ENCODE measurements at places on chromosomes 2 and 18. TPM values are rescaled to one million over a fixed set of nuclear protein-coding genes. Genes with fewer than 3 reads are reported as not detected.

The TMSB10 gene
- 3,561 TPM for total RNA-seq

The TCF23 gene
- total RNA-seq, result not detected

The PIEZO2 gene
- 1.7 TPM for total RNA-seq

The HOXD12 gene
- total RNA-seq, result not detected

The IL1R2 gene
- 0.32 TPM for total RNA-seq

The RNF125 gene
- under 0.01 TPM for total RNA-seq

The GDF7 gene
- 12.2 TPM for total RNA-seq

The SLC23A3 gene
- total RNA-seq, result 0.64 TPM

The GYPC gene
- 161 TPM for total RNA-seq

The PPP3R1 gene
- total RNA-seq, result 28.0 TPM

The RUFY4 gene
- not detected for total RNA-seq

The GALNT1 gene
- 82.9 TPM for total RNA-seq

The FBXO48 gene
- total RNA-seq, result 0.32 TPM

The RTN4 gene
- 262 TPM for total RNA-seq

The ZSCAN30 gene
- total RNA-seq, result 21.6 TPM

The MYO1B gene
- total RNA-seq, result 137 TPM

The DLX1 gene
- not detected for total RNA-seq

Measured in fibroblast of villous mesenchyme (primary cell).